ENCODE measurements at places on chromosomes 2 and 18.

- no peak for DNase-seq
Measured at GRCh38 chr18:44708451-44709083, 27.9 kb downstream of the SETBP1 start.

DNA sequence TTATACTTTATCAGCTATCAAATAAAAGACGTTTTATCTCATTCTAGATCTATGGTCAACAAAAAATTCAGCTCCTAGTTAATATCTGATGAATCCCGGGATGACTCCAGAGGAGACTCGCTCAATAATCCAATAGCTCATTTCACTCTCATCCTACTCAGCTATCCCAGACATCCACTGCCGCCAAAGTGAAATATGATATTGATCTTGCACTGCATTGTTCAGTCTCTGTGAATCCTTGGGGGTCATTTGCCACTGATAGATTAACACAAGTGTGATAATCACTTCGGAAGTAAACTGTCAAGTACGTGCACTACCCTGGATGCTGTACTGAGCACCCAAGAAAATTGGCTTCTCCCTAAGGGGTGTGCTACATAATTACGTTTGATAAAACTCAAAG, 249.1 kb downstream of the SUCLG1 start:
- DNase-seq = no peak

- DNase-seq = no peak
Measured at GRCh38 chr2:73983322-73984202, 1.1 kb upstream of the TET3 start.

DNA sequence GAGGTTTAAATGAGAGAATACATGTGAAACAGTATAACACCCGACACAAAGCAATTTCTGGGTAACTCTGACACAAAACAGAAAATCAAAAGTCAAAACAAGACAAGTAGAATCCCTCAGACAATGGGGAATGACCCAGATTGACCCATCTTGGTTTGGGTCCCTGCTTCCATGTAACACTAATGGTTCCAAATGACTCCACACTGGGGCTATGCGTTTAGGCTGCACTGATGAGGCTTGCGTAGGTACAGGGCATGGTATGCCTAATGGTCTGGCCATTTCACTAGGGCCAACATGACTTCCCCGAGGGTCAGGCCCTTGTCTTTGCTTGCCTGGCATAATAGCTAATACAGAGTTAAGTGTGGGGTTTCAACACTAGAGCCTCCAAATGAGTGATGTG, 27.2 kb upstream of the NFE2L2 start:
- DNase-seq = no peak

DNA sequence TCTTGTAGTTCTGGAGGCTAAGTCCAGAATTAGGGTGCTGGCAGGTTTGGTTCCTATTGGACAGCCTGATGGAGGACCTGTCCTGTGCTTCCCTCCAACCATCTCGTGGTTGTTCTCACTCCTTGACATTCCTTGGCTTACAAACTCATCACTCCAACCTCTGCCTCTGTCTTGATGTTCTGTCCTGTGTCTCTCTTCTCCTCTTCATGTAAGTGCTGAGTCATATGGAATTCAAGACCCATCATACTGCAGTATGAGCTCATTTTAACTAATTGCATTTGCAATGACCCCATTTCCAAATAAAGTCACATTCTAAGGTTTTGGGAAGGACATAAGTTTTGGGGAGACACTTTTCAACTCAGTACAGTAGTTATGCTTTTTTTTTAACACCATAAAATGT, 374.7 kb downstream of the TRIB2 start:
- DNase-seq = no peak

Data from activated CD4-positive, CD25-positive, alpha-beta regulatory T cell (primary cell).